A549 treated with GW870086 at 1 μM for 4 hours (cell line): ENCODE measurements at places on chromosomes 2 and 18. TPM values are rescaled to one million over a fixed set of nuclear protein-coding genes. Genes with fewer than 3 reads are reported as not detected.

The PMAIP1 gene
- 14.2 to 18.0 TPM (median 15.6 TPM) in 5 replicates for total RNA-seq

The GPR39 gene
- 7.2 to 9.0 TPM (median 8.1 TPM) in 5 replicates for total RNA-seq

The CRYGD gene
- total RNA-seq = not detected in 5 replicates

The C2orf66 gene
- 0.12 TPM in 1 of 5 replicates, not detected in the others for total RNA-seq

The XDH gene
- 1.0 to 1.3 TPM (median 1.1 TPM) in 5 replicates for total RNA-seq

The SLC30A3 gene
- 3.0 to 4.1 TPM (median 3.5 TPM) in 5 replicates for total RNA-seq

The REG3G gene
- not detected in 5 replicates for total RNA-seq

The ACOXL gene
- not detected in 5 replicates for total RNA-seq

The CHRNA1 gene
- total RNA-seq = not detected in 5 replicates

The LCT gene
- total RNA-seq = 0.02 to 0.07 TPM (median 0.03 TPM) in 5 replicates

The TBR1 gene
- total RNA-seq = 0.02 to 0.06 TPM (median 0.04 TPM) in 4 of 5 replicates, not detected in the other

The CLHC1 gene
- total RNA-seq = 1.5 to 2.7 TPM (median 1.9 TPM) in 5 replicates

The BUB1 gene
- total RNA-seq = 36.1 to 46.7 TPM (median 41.3 TPM) in 5 replicates

The ERICH2 gene
- total RNA-seq = not detected in 5 replicates

The IL36A gene
- total RNA-seq = not detected in 5 replicates

The SCN7A gene
- not detected in 5 replicates for total RNA-seq

The IL1R2 gene
- 0.72 to 1.9 TPM (median 1.0 TPM) in 5 replicates for total RNA-seq

The GBX2 gene
- 1.9 to 4.1 TPM (median 3.0 TPM) in 5 replicates for total RNA-seq

The POTEJ gene
- total RNA-seq = not detected in 5 replicates

The HOXD9 gene
- 0.78 to 1.7 TPM (median 1.2 TPM) in 5 replicates for total RNA-seq

The ALLC gene
- 0.08 TPM in 1 of 5 replicates, not detected in the others for total RNA-seq

The ANKRD53 gene
- 0.12 TPM in 1 of 5 replicates, not detected in the others for total RNA-seq

The CHN1 gene
- total RNA-seq = 15.4 to 19.1 TPM (median 17.5 TPM) in 5 replicates

The ATP6V1C2 gene
- 0.13 to 0.31 TPM (median 0.28 TPM) in 5 replicates for total RNA-seq

The NYAP2 gene
- total RNA-seq = not detected in 5 replicates
